SW 1271 (cell line): ENCODE measurements at places on chromosomes 4 and X.

DNA sequence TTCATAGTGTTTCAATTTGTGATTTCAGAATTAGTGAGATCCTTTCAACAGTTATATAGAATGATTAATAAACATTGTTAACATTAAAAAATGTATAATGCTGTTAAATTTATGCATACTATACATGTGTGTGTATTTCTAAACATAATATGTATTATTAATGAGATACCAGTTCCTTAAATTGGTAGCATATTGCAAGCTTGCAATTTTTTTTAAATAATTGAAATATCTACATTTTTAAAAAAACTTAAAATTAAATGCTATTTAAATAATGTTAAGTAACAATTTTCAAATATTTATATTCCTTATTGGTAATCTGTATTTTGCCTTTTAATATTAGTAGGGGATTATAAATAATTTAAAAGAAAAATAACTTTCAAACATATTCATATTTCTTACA, 1479.5 kb upstream of the PCDH7 start:
- DNase-seq, result no peak

DNA sequence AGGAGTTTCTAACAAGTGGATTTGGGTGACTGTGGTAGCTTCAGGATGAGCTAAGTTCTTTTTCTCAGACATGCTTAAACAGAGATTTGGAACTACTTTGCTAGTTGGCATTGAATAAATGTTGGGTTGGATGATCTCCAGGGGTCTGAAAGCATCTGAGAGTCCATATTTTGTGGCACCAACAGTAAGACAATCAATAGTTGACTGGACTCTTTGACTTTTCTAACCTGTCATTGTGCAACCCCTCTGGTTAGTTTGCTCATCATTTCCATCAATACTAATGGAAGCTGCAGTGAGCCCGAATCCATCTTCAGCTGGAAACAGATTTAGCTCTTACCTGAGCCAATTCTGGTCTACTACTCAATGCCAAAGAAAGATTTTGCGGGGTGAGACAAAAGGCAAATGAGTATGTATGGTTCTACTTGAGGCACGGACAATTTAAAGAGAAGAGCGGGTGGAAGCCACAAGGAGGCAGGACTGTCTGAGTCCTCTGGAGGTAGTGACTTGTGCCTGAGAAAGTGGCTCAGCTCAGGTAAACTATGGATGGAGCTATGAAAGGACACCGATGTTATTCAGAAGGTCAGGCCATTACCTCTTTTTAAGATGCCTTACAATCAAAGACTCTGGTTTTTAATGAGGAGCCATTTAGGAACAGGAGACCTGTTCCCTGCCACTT, 118.7 kb downstream of the MID1IP1 start:
- DNase-seq, result no peak

DNA sequence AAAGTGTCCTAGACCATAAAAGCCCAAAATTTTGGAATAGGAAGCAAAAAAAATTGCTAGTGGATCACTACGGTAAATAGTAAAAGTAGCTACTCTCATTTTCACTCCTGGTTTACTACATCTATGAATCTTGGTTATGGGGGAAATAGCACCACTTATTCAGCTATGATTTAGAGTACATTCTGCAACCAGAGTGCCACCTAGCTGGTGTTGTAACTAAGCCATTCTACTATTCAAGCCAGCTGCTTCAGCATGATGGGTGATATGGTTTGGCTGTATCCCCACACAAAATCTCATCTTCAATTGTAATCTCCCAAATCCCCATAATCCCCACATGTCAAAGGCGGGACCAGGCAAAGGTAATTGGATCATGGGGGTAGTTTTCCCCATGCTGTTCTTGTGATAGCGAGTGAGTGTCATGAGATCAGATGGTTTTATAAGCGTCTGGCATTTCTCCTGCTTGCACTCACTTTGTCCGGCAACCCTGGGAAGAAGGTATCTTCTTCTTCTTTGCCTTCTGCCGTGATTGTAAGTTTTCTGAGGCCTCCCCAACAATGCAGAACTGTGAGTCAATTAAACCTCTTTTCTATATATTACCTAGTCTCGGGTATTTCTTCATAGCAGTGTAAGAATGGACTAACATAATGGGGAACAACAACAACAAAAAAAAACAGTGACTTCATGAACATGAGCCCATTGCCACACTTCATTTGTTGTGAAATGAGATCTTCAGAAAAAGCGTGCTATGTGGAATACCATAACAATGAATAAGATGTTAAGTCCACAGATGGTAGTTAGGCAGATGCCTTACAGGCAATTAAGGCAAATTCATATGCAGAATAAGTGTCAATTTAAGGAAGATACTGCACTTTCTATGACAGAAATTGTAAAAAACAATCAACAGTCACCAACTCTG, 280.1 kb downstream of the PABPC4L start:
- no peak for DNase-seq

- no peak for DNase-seq
Observed at GRCh38 chr4:112946127-112946526, 103.3 kb upstream of the ANK2 start.

DNA sequence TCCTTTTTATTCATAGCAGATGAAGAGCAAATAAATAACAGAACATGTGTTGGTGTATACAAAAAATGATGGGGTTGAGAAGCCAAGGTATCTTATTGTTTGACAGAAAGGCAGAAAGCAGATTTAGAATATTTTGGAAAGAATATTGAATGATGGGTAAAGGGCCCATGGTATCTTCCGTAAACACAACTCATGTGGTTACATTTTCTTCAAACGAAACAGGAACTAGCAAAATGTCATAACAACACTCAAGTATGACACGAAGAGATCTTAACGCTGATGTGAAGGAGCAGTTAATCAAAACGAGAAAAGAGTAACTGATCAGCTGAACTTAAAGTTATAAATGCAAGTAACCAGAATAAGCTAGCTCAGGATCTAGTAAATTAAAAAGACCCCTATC, 195.7 kb upstream of the GK2 start:
- DNase-seq, result no peak

DNA sequence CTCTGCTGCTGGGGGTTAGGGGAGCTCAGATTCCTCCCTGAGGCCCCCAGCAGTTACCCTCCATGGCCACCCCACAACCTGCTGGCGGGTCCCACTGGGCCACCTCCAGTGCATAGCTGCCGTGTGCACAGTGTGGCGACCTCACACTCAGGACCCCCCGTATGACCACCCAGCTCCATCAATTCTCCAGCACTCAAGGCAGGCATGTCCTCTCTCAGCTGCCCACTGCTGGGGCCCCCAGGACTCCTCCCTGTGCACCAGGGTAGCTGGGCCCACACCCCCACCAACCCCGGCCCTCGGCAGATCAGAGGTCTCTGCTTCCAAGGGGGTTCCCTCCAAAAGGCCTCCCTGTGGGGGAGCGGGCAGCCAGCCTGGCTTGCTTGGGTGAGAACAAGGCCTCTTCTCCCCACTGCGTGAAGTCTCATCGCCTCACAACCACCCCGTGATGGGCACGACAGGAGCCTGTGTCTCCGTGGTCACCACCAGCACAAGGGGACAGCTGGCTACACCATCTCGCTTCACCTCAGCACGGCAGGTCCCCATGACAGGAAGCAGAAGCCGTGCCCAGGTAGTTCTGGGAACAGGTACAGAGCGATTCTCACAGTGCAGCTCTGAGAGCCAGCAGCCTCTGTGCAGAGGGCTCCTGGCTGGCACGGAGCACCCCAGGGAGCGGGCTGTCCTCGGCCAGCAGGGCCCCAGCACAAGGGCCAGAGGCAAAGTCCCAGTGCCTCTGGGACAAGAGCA, 4.6 kb upstream of the HAUS3 start:
- DNase-seq, result no peak

DNA sequence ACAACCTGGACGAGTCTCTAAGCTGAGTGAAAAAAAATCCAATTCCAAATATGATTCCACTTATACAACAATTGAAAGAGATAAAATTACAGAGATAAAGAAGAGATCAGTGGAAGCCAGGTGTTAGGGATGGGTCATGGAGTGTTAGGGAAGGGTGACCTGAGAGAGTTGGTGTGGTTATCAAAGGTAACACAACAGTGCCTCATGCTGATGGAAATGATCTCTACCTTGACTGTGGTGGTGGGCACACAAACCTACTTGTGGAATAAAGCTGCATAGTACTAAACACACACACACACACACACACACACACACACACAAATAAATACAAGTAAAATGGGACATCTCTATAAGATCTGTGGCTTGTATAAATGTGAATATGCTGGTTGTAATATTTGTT, 26.0 kb downstream of the BEND2 start:
- no peak for DNase-seq

DNA sequence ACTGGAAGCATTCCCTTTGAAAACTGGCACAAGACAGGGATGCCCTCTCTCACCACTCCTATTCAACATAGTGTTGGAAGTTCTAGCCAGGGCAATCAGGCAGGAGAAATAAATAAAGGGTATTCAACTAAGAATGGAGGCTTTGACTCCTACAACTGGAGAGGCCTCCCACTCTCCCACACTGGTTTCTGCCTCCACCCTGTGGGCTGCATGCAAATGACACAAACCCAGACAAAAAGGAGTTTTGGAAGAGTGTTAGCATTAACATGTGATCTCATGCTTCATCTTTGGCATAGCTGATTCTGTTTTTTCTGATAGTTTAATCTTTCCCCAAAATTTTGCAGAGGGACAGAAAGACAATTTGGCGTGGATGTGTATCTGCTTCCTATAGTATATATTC, 80.8 kb upstream of the IQCM start:
- no peak for DNase-seq

DNA sequence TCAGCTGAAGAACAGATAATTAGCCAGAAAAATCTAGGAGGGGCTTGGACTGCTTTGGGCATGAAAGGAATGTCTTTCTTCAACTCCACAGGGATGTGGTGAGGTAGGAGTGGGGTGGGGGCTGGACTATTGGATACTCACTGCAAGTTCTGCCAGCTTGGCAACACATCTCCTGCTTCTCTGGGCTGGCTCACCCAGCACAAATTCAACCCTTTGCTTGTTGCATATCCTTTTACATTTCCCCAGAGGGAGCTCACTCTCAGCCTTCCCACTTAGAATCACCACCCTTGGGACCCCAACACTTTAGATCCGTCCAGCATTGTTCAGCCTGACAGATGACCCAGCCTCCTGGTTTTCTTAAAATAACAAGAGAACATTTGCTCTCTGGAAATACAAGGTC, 120.6 kb downstream of the KDR start:
- DNase-seq, result no peak

GRCh38 chr4:107258359-107258758, 222.2 kb upstream of the DKK2 start:
- DNase-seq, result no peak

DNA sequence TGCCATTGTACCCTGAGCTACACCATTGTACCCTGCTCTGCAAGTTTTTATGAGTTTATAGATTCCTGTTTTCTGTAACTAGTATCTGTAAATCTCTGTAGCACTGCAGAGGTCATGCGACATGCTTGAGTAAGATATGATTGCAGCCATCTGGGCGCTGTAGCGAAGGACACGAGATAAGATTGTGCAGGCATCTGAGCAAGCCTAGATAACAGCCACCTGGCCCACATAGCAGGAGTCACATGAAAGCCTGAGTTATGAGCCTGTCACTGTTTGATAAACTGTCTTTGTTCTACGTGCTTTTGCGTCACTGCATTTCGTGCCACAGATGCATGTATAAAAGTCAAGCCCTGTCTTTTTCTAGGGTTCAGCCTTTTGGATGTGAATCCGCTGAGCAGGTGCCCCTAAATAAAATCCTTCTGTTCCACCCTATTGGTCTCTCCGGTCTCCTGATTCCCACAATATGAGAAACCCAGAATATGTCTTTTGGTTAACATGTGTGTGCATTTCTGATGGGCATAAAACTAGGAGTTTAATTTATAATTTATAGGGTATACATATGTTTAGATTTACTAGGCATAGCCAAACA, 327.6 kb upstream of the MAOA start:
- DNase-seq, result no peak

DNA sequence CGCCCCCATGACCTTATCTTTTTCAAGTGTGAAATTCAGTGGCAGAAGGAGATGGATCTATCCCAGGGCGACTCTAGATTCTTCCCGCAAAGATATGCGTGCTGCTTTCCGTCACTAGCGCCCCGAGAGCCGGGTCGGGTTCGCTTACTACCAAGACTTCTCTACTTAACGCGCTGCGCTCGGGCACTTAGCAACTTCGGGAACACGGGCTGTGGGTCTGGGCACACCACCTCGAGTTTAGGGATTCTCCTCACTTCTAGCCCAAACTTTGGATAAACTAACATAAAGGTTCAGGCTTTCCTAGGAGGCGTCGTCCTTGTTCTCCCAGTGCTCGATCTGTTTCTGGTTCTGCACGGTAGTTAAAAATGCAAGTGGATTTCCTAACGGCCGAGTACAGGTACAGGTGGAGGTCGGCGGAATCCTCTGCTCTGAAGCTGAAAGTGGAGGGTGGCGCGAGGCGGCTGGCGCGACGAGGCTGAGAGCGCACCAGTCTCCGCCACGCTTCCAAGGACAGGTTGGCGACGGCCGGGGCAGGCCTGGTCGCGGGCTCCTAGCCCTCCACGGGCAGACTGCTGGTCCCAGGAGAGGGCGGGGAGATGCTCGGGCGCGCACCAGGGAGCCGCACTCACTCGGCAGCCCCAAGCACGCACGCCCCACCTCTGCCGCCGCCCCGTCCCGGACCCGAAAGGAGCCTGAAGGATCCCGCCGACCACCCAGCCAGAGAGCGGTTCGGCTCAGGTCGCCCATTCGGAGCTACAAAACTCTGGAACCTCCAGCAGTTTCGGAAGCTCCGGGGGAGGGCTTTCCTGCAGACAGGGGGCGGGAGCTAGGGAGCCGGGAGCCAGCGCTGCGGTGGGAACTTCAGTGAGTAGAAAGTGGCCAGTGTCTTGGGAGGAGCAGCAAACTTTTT, 100.8 kb upstream of the TENM3 start:
- no peak for DNase-seq

- no peak for DNase-seq
Observed at GRCh38 chrX:53309837-53310236, 28.5 kb upstream of the IQSEC2 start.

- no peak for DNase-seq
Observed at GRCh38 chrX:25527156-25527555, 511.4 kb upstream of the ARX start.

DNA sequence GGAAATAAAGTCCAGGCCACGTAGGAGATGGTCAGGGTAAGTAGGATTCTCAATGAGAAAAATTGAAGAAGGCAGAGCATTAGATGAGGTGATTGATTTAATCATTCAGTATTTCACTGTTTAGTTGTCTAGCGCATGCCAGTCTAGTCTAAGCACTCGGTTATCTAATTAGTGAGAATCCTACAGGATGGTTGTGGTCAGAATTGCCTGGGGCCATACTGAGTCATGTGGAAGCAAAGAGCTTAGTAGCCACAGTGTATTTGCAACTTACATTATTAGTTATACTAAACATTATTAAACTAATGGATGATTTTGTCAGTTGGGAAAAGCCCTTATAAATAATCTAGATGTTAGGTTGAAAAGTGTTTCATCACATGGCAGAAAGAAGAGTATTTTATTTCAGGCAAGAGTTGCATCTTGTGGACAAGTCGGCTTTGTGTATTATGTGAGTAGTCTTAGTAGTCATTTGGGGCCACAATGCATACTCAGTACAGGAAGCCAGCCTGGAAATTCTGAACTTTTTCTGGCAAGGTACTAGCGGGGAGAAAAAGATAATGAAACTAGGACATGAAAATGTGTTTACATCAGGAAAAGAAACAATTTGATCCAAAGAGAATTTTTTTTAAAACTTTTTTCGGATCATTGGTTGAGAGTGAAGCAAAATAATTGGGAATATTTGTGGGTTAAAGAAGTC, 31.9 kb downstream of the CPEB2 start:
- no peak for DNase-seq

GRCh38 chr4:1019729-1020470, 8.5 kb downstream of the FGFRL1 start:
- no peak for DNase-seq
